ENCODE measurements at places on chromosomes 1 and 21.
A peak's percentile ranks its signal among the peaks of the same experiment; 100 is the strongest.

DNA sequence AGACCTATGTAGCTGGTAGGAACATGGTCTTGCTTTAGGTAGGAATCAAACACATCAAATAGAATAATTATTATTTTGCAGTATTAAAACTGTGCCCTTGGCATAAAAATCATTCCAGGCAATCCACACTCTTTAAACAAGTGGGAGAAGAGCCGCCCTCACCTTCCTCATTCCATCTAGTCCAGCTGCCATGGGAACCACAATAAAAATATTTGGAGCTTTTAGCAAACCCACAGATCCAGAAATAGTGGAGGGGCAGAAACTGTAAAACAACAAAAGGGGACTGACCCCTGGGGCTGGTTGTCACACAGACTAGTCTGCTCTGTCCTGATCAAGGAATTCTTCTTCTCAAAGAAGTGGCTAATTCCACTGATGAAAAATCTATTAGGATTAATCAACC is 61.6 kb downstream of the PTPRC start:
- no peak for DNase-seq

DNA sequence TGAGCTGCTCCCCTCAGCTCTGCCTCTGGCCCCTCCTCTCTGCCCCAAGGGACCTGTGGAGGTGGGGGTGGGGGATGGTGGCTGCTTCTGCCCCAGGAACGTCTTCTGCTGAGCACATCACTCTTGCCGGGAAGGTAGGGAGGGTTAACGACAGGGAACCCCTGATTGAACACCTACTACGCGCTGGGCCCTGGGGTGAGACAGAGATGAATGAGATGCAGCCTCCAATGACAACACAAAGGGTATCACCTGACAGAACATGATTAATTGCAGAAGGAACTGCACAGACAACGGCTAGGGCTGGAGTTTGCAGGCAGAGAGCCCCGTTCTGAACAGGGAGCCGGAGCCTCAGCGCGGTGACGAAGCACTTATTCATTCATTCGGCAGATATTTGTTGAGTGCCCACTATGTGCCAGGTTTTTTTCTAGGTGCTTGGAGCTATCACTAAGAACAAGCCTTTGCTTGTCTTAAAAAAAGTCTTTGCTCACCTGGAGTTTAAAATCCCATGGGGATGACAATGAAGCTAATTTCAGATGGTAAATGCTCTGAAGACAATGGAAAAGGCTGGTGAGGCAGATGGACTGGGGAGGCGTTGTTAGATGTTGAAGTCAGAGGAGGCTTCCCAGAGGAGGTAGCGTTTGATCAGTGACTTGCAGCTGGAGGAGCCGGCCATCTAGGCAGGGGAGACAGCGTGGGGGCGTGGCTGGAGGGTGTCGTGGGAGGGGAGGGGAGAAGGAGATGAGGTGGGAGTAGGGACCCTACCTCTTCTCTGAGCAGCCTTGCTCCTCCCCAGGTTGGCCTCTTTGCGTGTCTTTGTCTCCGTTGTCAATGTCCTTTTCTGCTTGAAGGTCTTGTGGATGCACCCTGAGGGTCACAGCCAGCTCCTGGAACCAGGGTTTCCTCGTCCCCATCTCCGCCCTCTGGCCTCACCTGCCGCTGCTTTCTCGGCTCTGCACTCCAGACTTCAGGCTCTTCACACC is 103.1 kb upstream of the CSF3R start:
- no peak for DNase-seq

GRCh38 chr1:204188959-204189639 is 7.2 kb downstream of the KISS1 start:
- no peak for DNase-seq

DNA sequence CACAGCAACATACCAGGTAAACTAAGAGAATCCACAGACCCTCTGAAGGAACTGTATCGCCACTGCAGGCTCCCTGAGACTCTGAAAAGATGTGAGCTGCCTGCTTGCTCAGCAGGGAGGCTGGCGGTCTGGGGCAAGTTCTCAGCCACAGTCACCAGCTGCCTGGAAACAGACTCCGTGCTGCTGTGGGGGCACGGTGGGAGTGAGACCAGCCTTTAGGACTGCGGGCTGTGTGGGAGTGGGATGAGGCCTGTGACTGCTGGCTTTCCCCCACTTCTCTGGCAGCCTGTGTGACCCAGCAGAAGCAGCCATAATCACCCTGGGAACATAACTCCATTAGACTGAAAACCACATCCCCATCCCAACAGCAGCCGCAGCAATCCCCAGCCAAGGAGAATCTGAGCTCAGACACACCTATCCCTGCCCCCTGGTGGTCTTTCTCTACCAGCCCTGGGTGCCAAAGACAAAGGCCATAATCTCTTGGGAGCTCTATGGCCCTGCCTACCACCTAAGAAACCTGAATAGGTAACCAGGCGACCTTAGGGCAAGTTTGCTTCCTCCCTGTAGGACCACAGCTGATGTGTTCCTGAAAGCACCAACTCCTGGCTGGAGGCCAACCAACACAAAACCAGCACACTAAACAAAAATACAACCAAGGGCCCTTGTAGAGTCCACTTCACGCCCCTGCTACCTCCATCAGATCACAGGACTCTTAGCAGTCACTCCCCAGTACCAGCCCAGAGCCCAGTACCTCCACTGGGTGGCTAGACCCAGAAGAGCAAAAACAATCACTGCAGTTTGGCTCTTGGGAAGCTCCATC is 151.5 kb downstream of the SMYD3 start:
- no peak for DNase-seq

GRCh38 chr1:41484402-41485241 is at the start of gene EDN2:
EDN2 (minus strand) TSS chr1:41484683; CDS start chr1:41484601, 82 bp downstream.
- peak; percentile 56 for DNase-seq

DNA sequence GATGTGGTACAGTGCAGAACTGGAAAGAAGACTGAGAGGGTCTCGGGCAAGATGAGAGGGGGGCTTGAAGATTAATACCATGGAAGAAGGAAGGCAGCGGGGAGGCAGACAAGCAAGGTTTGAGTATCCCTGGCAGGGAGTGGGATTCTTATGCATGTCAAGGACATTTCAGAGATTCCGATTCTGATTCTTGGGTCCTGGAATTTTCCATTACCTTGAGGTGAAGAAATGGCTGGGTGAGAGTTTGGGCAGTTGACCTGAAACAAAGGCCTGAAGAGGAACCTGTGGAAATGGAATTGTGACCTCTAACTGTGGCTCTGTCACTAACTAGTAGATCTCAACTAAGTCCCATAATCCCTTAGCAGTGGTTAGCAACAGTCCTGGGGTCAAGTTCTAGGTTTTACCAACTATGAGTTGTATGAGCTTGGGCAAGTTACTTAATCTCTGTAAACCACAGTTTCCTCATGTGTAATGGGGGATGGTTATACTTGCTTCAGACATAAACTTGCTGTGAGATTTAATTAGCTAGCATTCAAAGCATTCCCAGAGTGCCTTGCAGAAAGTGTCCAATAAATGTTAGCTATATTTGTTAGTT is 8.6 kb upstream of the ACTN2 start:
- DNase-seq: no peak

DNA sequence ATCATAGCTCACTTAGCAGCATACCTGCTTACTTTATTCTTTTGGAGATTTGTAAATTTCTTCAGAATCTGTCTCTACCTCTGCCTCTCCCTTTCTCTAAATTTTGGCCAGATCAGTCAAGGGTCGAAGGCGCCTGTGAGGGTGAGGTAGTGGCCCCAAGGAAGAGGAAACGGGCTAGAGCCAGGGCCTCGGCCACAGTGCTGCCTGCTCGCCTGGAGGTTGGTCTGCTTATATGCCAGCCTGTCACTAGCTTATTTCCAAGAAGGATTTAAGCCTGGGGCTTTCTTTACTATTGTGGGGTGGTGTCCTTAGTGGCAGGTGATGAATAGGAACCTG is 19.6 kb downstream of the PEX14 start:
- DNase-seq: no peak

DNA sequence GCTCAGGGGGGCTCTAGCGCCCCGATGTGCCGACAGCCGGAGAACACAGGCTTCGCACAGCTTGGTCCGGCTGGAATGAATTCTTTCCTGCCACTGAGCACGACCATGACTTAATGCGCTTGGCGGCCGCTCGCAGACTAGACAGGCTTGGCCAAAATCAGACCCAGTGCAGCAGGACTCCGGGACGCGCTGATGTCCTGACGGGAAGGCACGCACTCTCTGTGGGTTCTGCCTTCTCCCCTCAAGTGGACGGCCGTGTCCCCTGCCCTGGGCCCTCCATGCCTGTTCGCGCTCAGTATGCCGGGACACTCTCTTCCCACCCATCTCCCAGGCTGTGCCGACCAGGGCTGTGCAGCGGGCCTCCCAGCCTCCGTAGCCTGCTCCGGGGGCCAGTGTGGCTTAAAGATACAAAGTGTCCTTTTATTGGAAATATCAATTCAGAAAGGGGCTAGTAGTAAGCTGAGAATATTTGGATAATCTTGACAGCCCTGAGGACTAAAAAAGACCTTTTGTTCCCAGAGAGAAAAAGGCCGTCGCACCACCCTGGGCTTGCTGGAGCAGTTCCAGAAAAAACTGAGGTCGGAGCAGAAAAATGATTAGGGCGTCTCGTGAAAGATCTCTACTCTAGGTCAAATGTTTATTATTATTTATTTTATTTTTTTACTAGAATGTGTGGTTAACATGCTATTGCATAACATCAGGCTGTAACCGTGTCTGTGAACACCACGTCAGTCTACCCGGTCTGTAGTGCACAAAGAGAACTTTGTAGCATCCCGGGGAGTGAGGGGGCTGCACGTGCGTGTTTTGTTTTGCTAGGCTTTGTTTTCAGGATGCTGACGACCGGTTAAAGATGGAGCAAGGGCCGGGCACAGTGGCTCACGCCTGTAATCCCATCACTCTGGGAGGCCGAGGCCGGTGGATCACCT is 88.1 kb upstream of the ARHGEF16 start:
- no peak for DNase-seq

DNA sequence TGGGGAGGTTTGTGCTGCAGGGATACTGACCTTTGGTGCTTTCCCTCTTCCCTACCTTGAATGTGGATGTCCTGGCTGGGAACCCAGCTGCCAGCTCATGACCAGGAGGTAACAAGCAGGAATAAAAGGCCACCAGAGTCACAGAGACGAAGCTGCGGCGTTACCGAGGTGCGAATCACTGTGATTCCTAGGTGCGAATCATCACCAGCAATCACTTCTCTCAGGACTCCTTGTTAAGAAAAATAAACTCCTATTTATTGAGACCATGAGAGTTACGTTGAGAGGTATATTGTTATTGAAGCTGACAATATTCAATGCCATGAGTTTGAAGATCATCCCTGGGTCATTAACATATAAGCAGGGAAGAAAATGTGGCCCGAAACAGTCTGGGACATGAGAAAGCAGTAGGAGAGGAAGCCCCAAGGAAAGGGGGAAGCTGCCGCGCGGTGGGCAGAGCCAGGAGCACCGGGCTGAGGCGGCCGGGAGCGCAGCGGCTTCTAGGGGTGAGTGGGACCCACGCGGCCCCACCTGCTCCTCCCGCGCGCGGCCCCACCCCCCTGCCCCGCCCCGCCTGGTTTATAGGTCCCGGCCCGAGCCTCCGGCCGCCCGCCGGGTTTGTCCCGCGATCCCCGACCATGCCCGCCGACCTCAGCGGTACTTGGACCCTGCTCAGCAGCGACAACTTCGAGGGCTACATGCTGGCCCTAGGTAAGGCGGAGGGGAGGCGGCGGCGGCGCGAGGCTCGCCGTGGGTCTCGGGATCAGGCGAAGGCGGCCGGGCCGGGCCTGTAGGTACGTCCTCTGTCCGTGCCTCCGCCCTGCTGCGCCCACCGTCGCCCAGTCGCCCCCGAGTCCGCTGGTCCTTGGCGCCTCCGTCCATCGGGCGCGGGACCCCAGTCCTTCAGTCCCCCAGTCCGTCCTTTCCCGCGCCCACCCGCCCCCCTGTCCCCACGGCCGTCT is at the start of gene RBP7:
RBP7 (plus strand) TSS at position 605 of the 959 bp plus-strand sequence; CDS start at position 636, 31 bp downstream.
- DNase-seq: no peak

DNA sequence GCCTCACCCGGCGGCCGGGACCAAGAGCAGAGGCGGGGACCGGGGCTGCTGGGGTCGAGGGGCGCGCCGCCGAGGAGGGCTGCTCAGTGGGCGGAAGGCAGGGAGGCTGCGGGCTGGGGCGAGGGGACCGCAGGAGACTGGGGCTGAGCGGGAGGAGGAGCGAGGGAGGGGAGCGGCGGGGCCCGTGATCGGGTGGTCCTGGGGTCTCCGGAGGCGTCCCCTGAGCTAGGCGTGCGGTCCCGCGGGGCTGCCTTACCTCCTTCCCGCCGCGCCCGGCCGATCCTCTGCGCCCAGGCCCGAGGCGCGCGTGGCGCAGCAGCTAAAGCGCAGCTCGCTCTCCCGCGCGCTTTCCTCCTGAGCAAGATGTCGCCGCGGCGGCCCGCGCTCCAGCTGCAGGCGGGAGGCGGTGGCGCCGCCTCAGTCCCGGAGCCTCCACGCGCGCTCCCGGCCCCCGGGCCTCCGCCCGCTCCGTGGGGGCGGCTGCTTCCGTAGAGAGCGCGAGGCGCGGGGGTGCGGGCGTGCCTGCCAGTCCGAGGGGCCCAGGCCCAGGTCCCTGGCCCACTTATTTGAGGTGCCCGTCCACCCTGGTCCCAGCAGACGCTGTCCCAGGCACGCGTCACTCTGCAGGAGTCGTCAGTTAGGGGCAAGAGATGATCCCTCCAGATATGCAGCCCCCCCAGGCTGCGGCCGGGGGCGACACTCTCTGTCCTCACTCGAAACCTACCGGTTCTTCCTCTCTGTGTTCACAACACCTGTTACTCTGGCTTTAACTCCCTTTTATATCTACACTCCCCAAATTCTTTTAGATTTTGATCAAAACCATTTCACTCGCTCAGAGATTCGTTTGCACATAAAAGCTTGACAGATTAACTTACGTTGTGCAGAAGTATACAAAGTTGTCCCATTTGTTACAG is at the start of gene CCSAP:
CCSAP (minus strand) TSS at position 392 of the 914 bp plus-strand sequence. CDS start 582 bp downstream, outside the sequence.
- no peak for DNase-seq

DNA sequence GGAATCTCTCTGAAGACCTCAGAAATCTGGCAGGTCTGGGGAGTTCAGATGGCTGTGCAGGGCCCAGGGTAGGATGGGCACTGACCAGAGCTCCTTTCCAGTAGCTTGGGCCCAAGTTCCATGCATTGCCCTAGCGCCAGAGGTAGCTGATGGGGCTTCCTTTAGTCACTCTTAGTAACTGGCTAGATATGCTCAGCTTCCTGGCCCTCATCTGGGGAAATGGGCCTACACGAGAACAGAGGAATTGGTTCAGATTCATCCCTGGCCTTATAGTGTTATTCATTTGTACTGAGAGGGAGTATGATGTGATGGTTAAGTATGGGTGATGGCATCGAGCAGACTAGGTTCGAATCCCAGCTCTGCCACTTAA is 15.5 kb upstream of the PSMB2 start:
- no peak for DNase-seq

DNA sequence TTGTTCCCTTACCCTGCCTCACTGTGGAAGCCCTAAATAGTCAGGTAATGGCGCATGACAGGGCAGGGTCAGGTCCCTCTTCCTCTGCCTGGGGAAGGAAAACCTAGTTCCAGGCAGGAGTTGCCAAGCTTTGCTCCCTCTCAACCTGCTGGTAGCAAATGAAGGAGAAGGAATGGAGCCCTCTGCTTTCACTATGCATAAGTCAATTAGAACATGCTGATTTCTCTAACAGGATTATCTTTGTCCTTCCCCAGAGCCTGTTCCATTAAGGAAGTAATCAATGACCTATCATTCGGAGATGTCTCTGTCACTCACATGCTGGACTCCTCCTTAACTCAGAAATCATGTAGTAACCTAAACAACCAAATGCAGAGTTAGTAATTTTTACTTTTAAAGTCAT is 161.8 kb upstream of the NFIA start:
- DNase-seq: no peak

GRCh38 chr1:108852221-108852975 is 4.5 kb downstream of the AKNAD1 start:
- no peak for DNase-seq
